Liver (tissue), 10 donors: ENCODE measurements at places on chromosomes 4 and X. TPM values are rescaled to one million over a fixed set of nuclear protein-coding genes. Genes with fewer than 3 reads are reported as not detected.

DNA sequence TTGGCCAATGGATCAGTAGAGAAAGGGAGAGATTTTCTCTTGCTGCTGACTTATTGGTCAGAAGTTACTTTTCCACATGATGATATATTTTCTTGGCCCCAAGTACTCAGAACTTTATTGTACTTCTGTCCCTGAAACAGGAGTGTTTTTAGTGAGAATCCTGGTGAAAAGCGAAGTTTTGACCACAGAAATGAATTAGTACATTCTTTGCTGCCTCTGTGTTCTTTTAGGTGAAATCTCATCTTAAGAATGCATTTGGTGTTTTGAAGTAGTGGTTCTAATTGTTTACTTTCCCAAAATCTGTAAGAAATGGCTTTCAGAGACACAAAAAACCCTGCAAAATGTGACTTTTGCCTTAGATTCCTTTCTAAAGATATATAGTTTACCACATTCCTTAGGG, 240.4 kb downstream of the FRMPD4 start:
- DNase-seq = no peak

DNA sequence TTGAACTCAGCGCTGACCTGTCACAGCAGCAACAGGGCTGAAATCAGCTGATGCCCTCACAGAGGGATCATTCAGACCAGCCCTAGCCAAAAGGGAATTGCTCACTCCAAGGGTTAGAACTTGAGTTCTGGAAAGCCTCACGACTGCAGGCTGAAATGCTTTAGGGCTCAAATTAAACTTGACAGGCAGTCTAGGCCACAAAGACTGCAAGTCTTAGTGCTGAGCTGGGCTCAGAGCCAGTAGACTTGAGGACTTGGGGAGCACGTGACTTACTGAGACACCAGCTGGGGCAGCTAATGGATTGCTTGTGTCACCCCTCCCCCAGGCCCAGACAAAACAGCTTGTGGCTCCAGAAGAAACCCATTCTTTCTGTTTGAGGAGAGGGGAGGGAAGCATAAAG, 119.0 kb upstream of the SLC6A14 start:
- DNase-seq = no peak

GRCh38 chr4:31548823-31549222, 828.7 kb downstream of the PCDH7 start:
- no peak for DNase-seq

DNA sequence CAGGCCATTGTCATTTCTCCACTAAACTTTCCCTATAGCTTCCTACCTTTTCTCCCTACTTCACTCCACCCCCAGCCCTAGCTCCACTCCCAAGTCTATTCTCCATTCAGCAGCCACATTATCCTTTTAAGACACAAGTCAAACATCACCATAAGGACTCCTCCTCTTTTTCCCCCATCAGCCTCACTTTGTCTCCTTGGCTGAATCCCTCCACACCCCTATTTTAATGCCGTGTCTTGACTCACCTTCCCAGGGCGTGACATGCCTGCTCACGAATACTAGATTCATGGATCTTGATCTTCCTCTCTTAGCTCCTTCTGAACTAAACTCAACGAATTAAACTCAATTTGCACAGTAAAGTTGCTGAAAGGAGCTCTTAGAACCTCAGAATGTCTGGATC, 281.9 kb downstream of the PTTG2 start:
- DNase-seq = no peak

GRCh38 chr4:8856835-8857621, 14.6 kb downstream of the HMX1 start:
- DNase-seq = no peak

DNA sequence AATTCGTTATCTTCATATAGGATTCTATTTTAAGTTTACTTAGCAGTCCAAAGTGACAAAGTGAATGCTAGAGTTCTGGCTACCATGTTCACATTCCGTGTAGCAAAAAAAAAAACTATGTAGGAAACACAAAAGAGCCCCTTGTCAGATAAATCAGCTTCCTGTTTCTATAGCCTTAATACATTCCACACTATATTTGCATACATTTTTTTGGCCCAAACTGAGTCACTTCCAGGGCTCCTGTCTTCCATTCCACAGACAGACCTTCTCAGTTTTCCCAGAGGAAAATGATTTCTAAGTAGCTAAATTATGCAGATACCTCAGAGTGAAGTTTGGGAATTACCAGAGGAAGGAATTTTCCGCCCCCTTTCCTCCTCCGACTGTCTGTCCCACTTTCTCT, 841.9 kb upstream of the HS3ST1 start:
- no peak for DNase-seq

Gene NEIL3
- total RNA-seq = 11.0 TPM

DNA sequence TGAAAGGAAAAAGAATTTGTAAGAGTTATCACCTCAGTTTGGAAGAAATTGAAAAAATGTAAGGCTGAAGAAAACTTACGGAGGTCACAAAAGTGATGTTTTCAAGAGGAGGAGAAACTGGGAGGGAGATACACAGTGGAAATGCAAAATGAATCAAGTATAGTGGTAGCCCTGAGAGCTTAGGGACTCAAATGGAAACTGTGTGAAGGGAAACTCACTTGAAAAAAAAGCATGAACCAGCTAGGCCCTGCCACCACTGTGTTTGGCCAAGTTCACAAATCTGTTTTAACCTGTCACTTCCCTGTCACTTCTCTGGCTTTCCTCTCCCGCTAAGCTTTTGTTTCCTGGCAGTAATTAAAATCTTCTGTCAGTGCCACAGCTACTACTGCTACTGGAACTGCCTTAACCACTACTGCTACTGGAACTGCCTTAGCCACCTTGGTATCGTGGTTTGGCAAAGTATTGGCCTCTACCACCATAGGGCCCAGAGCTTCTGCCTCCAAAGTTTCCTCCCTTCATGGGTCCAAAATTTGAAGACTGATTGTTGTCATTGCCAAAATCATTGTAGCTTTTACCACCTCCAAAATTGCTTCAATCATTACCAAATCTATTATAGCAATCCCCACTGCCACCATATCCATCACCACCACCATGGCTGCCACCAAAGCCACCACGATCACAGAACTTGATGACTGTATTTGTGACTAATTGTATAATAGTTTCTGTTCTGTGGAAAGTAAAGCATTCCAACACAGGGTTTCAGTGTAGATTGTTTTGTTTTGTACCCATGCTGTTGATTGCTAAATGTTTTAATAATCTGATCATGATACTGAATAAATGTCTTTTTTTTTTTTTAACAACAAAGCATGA, 41.5 kb downstream of the SMARCA5 start:
- DNase-seq = no peak

DNA sequence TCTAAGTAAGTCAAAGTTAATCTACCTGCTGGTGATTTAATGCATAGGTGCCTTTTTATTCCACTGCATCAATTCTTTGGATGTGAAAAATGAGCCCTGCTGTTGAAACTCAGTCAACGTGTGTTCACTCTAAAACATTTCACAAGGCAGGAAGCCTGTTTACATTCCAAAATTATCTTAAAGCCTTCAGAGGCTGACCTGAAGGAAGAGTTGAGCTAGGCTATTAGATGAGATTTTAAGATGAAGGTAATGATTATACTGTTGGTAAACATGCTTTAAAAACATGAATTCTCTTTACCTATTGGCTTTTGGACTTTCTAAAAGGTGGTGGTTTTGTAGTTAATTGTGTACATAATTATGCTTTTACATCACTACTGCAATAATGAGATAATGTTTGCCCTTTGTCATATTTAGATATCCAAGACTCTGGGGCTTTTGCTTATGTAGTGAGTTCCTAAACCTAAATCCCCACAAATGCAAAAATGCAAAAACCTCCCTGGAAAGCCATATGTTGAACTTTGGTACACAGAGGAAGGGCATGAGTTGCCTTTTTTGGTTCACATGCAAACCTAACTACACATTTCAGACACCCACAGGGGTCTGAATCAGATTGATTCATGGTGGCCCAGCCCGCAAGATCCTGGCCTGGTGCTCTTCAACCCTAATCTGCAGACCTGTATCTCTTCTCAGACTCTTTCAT, 92.3 kb downstream of the KLHL8 start:
- DNase-seq = no peak

DNA sequence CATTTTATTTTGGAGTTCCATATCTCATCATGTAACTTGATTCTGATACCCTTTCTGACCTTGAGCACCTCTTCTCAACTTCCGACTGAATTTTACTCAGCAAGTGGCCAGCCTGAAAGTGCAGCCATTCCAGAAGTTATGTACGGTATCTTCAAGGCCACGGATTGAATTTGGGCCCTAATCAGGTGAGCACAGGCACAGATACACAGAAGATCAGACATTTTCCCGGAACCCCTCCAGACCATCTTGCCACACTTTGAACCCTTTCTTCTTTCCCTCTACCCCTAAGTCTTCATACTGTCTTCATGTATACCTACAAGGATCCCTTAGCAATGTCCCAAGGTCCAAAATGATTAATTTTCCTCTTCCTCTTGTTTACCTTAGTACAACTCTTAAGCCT, 108.2 kb downstream of the FNIP2 start:
- DNase-seq = no peak

Gene GJB1
- total RNA-seq = 77.1 TPM

DNA sequence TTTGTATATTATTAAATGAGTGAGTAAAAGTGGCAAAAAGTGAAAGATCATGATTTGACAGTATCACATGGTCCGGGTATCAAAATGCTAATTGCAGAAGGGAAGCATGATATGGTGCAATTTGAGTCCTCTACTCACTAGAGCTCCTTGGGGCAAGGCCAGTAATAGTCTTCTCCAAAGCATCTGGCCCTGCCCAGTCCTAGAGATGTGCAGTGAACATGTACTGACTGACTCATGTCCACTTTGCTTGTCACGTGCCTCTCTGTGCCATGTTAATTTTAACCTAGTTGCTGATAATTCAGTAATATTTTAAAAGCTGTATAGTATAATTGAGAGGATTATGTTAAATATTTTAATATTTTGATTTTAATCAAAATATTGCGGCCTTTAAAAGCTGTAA, 54.6 kb upstream of the TENM3 start:
- DNase-seq = no peak

Gene SPARCL1
- total RNA-seq = 1.9 TPM

Gene RHOXF2B
- not detected for total RNA-seq

DNA sequence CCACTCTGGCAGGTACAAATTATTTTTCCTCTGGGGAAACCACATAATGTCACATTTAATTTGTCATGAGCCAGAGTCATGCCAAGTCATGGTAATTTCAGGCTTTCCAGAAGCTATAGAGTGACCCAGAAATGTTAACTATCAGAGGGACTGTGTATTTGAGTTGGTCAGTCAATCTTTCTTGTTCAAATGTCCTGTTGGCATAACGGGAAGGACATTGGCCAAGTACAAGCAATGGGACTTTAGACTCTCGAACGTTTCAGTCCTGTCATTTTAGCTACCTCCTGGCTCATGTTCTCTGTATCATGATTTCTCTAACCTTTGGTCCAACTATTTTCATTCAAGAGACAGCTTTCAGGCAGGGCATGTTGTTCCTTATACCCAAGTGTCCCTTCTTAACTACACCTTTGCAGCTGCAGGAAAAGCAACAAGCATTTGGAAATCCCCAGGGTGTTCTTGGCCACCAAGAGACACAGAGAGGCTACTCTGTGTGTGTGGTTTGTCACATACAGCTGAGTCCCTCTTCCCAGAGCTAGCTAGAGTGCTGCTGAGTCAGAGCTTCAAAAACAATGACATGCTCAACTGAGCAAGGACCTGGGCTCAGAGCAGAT, 142.6 kb downstream of the EGF start:
- DNase-seq = no peak

- no peak for DNase-seq
These were observed 37.8 kb downstream of the RNF175 start for GRCh38 chr4:153722036-153722435.
